ENCODE measurements at places on chromosomes 5 and 9.

DNA sequence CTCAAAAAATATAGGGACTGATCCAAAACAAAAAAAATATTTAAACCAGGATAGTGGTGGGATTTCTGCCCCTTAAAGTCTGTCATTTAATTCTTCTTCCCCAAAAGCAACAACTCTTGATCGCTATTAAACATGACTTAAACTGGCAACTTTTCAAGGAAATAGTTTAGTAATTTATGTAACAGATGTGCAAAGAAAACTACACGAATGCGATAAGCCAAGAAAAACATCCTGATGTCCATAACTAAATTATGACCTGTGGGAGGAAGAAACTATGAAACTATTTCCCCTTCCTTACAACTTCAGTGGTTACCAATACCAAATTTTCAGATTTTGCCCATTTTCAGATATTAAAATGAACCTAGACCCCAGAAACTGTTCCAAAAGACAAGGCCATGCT lies 31.5 kb downstream of the CLINT1 start:
- no peak for DNase-seq
- peaks cover 2% of the 10 kb centered on the region for H3K4me1 ChIP-seq
- H3K36me3 ChIP-seq, result no peaks in the 10 kb centered on the region

DNA sequence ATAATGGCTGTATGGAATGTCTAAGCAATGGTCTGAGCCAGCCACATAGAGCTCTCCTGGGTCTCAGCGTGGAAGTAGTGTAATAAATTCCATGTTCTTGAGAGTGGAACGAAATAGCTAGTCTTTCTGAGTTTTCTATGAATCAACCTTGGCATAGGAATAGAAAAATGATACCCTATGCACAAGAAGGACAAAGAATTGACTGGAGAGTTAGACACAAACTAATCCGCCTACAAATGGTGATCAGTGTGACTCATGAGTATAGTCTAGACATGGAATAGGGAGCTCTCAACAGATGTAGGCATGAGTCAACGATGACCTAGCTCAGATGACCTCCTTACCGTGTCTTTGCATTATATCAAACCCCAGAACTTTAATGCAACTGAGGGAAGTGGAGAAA lies 256.8 kb upstream of the GRIN3A start:
- no peak overlapping the region for H3K27ac ChIP-seq
- H3K4me3 ChIP-seq, result no peak overlapping the region
- H3K36me3 ChIP-seq, result no peaks in the 10 kb centered on the region

DNA sequence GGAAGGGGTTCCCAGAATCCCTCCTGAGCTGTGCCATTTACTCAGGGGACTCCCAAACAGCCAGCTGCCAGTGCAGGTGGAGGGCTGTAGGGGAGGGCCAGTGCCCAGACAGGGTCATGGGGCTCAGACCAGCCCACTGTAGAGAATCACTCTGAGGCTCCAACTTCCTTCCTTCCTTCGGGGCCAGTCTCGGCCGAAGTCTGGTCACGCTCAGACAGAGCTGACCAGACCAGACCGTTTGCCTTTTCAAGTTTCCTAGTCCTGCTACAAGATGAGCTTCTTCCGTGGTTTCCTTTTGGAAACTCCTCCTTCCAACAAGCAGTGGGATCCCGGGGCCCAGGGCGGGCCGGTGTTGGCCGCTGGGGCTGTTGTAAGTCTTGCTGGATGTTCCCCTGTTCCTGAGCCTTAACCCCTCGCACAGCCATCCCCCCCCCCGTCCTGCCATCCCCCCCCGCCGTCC lies 52.6 kb downstream of the SAR1B start:
- H3K27me3 ChIP-seq, result no peaks in the 10 kb centered on the region
- no peak overlapping the region for H3K4me3 ChIP-seq
- no peak for DNase-seq
- H3K4me1 ChIP-seq, result no peaks in the 10 kb centered on the region
- H3K36me3 ChIP-seq, result peaks cover 22% of the 10 kb centered on the region

- H3K27ac ChIP-seq, result no peak overlapping the region
- peak; percentile 54 for DNase-seq
- peak overlapping the region; percentile 35 for H3K4me3 ChIP-seq
- H3K36me3 ChIP-seq, result peaks cover 4% of the 10 kb centered on the region
- H3K27me3 ChIP-seq, result peaks cover 99% of the 10 kb centered on the region
- H3K4me1 ChIP-seq, result peaks cover 59% of the 10 kb centered on the region
These were observed 4.8 kb upstream of the HAND1 start for GRCh38 chr5:154482528-154483449.

DNA sequence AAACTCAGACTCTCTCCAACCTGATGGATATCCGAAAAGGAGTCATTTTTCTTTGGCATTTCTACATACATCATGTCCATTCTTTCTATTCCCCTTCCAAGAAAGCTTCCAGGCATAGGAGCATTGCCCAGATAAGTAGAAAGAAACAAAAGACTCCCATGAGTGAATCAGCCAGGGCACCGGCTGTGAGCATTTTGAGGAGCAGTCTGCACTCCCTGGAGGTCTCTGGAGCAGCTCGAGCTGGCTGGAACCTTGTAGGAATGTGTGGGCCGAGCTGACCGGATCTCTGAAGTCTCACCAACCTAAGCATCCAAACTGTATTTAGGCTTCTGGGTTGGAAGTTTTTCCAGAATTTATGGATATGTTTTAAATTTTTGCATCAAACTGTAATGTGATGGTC lies 161.4 kb upstream of the TRPC7 start:
- H3K36me3 ChIP-seq, result no peaks in the 10 kb centered on the region
- H3K27ac ChIP-seq, result no peak overlapping the region
- no peak overlapping the region for H3K4me3 ChIP-seq
- no peak for DNase-seq
- no peaks in the 10 kb centered on the region for H3K27me3 ChIP-seq
- H3K4me1 ChIP-seq, result peaks cover 8% of the 10 kb centered on the region

DNA sequence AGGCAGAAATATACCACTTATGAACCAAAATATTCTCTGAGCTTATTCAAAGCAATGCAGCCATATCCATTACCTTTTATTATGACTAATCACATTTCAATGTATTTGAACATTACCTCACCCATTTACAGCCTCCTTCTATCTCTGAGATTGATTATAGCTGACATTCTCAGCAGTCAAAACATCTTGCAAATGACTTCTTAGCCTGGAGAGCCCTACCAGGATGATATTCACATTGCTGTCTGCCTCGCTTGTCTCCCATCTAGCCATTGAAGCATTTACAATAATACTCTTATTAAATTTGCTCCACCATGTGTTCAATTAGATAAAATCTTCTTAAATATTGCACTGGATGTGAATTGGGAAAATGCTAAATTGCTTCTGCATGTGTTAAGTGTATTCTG lies 1879.9 kb upstream of the ACO1 start:
- DNase-seq, result no peak
- no peak overlapping the region for H3K4me3 ChIP-seq
- H3K4me1 ChIP-seq, result no peaks in the 10 kb centered on the region

DNA sequence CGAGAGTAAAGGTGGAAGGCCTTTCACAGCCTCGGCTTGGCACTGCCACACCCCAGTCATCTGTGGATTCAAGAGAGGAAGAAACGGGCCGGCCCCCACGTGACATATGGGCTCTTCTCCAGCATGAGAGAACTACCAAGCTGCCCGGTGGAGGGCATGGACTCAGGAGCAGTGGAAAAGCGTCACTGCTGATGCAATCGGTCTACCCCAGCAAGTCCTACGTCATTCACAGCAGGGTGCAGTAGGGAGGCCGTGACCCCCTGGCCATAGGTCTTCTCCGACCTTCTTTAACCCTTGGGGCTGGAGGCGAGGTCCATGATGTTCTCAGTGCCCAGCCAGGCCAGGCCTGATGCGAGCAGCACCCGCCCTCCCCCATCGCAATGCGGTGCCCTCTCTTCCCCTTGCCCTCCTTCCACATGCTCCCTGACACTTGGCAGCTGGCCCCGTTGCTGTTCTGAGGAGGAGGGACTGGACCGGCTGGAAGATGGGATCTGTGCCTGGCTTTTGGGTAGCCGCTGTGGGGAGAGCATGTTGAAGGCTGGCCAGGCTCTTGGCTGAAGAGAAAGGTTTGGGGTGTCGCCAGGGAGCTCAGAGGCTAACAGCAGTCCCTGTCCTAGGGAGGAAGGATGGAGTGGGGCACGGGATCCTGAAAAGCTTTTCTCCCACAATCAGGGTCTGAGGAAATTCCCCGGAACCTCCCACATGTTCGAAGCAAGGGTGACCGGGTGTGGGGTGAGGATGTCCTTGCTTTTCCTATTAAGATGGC lies 89.8 kb downstream of the LIFR start:
- no peak for DNase-seq
- H3K36me3 ChIP-seq, result no peaks in the 10 kb centered on the region
- H3K4me3 ChIP-seq, result no peak overlapping the region
- no peaks in the 10 kb centered on the region for H3K4me1 ChIP-seq

DNA sequence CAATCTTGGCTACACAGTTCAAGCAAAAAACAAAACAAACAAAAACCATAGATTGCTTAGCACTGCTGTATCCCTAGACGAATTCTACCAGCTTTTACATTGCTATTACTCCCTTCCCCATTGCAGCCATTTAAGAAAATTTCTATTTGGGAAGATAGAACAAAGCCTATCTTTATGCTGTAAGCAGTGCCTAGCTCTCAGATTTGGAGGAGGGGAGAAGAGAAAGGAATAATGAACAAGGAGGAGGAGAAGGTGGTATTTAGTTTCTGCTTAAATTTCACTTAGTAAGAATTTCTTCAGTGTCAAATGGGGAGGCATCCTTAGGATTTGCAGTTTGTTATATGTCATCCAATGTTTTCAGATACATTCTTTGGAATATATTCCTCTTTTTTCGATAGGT lies 16.2 kb upstream of the TLE1 start:
- no peak overlapping the region for H3K27ac ChIP-seq
- no peaks in the 10 kb centered on the region for H3K27me3 ChIP-seq
- H3K4me3 ChIP-seq, result no peak overlapping the region
- DNase-seq, result no peak

GRCh38 chr5:28473531-28474107 lies 1435.2 kb upstream of the CDH9 start:
- H3K36me3 ChIP-seq, result no peaks in the 10 kb centered on the region
- H3K27me3 ChIP-seq, result no peaks in the 10 kb centered on the region
- no peak for DNase-seq
- no peak overlapping the region for H3K4me3 ChIP-seq
- H3K27ac ChIP-seq, result no peak overlapping the region
- H3K4me1 ChIP-seq, result no peaks in the 10 kb centered on the region

DNA sequence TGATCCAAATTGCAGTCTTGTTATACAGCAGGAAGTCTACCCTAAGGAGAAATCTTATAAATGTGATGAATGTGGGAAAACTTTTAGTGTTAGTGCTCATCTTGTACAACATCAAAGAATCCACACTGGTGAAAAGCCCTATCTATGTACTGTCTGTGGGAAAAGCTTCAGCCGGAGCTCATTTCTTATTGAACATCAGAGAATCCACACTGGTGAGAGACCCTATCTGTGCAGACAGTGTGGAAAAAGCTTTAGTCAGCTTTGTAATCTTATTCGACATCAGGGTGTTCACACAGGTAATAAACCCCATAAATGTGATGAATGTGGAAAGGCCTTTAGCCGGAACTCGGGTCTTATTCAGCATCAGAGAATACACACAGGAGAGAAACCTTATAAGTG lies 10.4 kb downstream of the ZNF189 start:
- H3K27me3 ChIP-seq, result no peaks in the 10 kb centered on the region
- H3K4me3 ChIP-seq, result no peak overlapping the region
- no peak overlapping the region for H3K27ac ChIP-seq
- no peak for DNase-seq
- H3K4me1 ChIP-seq, result no peaks in the 10 kb centered on the region

GRCh38 chr5:148733601-148734438 lies 79.5 kb upstream of the HTR4 start:
- peak; percentile 25 for DNase-seq
- H3K36me3 ChIP-seq, result no peaks in the 10 kb centered on the region
- H3K27me3 ChIP-seq, result no peaks in the 10 kb centered on the region
- no peaks in the 10 kb centered on the region for H3K4me1 ChIP-seq
- H3K4me3 ChIP-seq, result no peak overlapping the region
- H3K27ac ChIP-seq, result no peak overlapping the region

GRCh38 chr5:38615981-38616451 lies 59.6 kb upstream of the LIFR start:
- H3K27ac ChIP-seq, result no peak overlapping the region
- H3K4me3 ChIP-seq, result no peak overlapping the region
- no peak for DNase-seq
- no peaks in the 10 kb centered on the region for H3K36me3 ChIP-seq

DNA sequence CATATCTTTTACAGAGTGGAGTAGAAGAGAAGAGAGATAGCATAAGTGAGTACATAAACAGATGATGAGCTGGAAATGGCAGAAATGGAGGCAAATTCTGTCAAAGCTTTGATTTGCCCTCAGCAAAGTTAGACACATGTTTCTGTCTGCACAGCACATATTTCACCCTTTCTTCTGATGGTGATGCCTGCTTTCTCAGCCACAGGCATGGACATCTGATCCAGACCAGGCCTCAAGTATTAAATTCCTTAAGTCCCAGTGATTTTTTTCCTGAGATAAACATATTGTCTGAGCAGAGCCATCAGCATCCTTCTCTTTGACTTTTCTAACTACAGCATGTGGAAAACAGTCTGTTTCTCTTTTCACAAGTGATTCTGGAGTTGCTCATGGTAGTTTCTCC lies 409.8 kb downstream of the MAN2A1 start:
- no peaks in the 10 kb centered on the region for H3K36me3 ChIP-seq
- no peaks in the 10 kb centered on the region for H3K27me3 ChIP-seq
- no peak for DNase-seq
- no peak overlapping the region for H3K4me3 ChIP-seq

- H3K36me3 ChIP-seq, result no peaks in the 10 kb centered on the region
- no peaks in the 10 kb centered on the region for H3K4me1 ChIP-seq
- no peak for DNase-seq
These were observed 339.1 kb upstream of the PRR16 start for GRCh38 chr5:120124961-120125360.

GRCh38 chr5:6730807-6731206 lies 17.6 kb downstream of the TENT4A start:
- H3K36me3 ChIP-seq, result no peaks in the 10 kb centered on the region
- H3K4me3 ChIP-seq, result no peak overlapping the region
- H3K27ac ChIP-seq, result no peak overlapping the region
- no peaks in the 10 kb centered on the region for H3K27me3 ChIP-seq
- DNase-seq, result no peak

- H3K4me1 ChIP-seq, result no peaks in the 10 kb centered on the region
- DNase-seq, result no peak
- H3K27ac ChIP-seq, result no peak overlapping the region
- no peaks in the 10 kb centered on the region for H3K27me3 ChIP-seq
- H3K4me3 ChIP-seq, result no peak overlapping the region
These were observed 144.9 kb downstream of the FAM114A2 start for GRCh38 chr5:153893817-153894216.

GRCh38 chr5:113293068-113293974 lies 141.5 kb downstream of the TSSK1B start:
- no peaks in the 10 kb centered on the region for H3K27me3 ChIP-seq
- DNase-seq, result no peak
- peaks cover 22% of the 10 kb centered on the region for H3K4me1 ChIP-seq
- H3K36me3 ChIP-seq, result no peaks in the 10 kb centered on the region
- H3K4me3 ChIP-seq, result peak overlapping the region; percentile 70

- H3K36me3 ChIP-seq, result no peaks in the 10 kb centered on the region
- H3K4me1 ChIP-seq, result no peaks in the 10 kb centered on the region
- H3K4me3 ChIP-seq, result peak overlapping the region; percentile 75
- H3K27me3 ChIP-seq, result peaks cover 10% of the 10 kb centered on the region
- DNase-seq, result peak; percentile 69
- no peak overlapping the region for H3K27ac ChIP-seq
These were observed 428 bp downstream of the SLCO4C1 start for GRCh38 chr5:102295534-102296177.

- H3K4me1 ChIP-seq, result no peaks in the 10 kb centered on the region
- no peak overlapping the region for H3K4me3 ChIP-seq
- DNase-seq, result no peak
- no peak overlapping the region for H3K27ac ChIP-seq
- no peaks in the 10 kb centered on the region for H3K27me3 ChIP-seq
These were observed 245.7 kb upstream of the IRX2 start for GRCh38 chr5:2997179-2997578.

Data from H1 (cell line).